ENCODE measurements at places on chromosomes 11 and 22.

DNA sequence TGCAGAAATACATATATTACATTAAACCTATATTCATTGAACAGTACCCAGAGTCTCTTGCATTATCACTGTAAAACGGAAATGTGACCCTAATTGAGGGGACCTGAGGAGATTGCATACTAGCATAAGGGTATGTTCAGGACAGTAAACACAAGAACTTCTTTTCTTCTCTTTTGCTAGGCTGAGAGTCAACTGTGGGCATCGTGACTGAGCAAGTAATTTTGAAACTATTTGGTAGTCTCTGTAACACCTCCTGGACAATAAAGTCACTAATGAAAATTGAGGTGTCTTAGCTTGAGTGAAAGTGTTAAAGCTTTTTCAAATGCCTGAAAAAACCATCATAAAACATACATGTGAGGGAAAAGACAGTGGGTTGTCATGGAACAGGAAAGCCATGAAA, 90.9 kb downstream of the PDHX start:
- no peak for DNase-seq

GRCh38 chr11:41431784-41432183, 27.7 kb downstream of the LRRC4C start:
- no peak for DNase-seq

GRCh38 chr22:42134100-42135020, 3.8 kb upstream of the CYP2D6 start:
- DNase-seq, result no peak

GRCh38 chr11:1881442-1882264, 10.0 kb downstream of the PRR33 start:
- DNase-seq, result no peak

DNA sequence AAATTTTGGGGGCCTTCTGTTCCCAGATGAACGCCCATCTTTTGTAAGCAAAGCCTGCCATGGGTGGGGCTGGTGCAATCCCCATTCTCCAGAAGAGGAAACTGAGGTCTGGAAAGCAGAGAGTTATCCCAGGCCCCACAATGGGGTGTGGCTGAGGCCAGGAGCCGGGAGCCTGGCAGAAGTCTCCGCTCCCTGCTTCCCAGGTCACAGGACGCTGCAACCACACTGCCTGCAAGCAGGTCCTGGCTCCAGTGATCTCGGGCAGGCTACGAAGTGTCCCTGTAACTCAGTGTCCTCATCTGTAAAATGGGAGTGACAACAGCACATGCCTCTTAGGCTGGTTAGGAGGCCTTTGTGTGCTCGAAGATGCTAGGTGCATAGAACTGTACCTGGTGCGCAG, 1.7 kb downstream of the PLCB3 start:
- no peak for DNase-seq

- DNase-seq, result no peak
These were observed 541.1 kb downstream of the ETS1 start for GRCh38 chr11:128046213-128046612.

DNA sequence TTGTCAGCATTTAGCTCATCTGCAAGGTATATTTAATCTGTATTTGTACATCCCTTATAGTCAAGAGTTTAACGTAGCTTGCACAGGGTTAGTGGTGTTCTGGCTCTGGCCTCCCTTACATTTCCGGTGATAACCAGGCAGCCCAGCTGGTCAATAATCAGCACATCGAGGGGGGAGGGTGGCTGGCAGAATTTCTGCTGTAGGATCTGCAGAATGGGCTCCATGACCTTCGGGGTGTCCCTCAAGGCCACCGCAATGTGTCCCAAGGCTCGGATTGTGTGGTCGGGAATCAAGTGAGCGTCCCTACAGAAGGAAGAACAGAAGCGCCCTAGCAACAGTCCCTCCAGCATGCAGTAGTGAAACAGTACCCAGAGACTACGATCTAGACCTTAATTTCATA, 25.1 kb downstream of the SERPIND1 start:
- DNase-seq, result no peak

GRCh38 chr11:61491736-61492395, 16.7 kb upstream of the LRRC10B start:
- DNase-seq, result no peak

GRCh38 chr11:7485186-7486097, at the start of gene OLFML1:
TSS of gene OLFML1 (plus strand) at chr11:7485506. CDS start at chr11:7485876, 370 bp downstream.
- peak; percentile 51 for DNase-seq

DNA sequence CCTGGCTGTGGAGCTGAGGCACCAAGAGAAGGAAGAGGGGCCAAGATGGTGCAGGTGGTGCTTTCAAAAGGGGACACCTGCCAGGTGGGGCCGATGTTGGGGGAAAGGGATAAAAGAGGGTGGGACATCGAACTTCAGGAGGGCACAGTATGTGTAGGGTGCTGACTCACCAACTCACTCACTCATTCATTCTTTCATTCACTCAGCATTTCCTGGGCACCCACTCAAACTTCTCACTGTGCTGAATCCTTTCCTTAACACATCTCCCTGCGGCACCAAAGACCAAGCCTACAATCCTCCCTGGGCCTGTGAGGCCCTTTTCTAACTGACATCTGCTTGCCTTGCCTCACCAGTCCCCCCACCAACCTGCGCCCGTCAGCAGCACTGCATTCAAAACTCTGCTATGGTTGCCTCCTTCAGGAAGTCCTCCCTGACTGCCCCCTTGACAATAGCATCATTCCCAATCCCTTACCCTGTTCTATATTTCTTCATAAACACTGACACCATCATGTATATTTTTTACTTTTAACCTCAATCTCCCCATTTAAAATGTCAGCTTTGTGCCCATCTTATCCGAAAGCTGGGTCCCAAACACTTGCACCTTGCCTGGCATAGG, 246.6 kb downstream of the MN1 start:
- DNase-seq, result no peak

DNA sequence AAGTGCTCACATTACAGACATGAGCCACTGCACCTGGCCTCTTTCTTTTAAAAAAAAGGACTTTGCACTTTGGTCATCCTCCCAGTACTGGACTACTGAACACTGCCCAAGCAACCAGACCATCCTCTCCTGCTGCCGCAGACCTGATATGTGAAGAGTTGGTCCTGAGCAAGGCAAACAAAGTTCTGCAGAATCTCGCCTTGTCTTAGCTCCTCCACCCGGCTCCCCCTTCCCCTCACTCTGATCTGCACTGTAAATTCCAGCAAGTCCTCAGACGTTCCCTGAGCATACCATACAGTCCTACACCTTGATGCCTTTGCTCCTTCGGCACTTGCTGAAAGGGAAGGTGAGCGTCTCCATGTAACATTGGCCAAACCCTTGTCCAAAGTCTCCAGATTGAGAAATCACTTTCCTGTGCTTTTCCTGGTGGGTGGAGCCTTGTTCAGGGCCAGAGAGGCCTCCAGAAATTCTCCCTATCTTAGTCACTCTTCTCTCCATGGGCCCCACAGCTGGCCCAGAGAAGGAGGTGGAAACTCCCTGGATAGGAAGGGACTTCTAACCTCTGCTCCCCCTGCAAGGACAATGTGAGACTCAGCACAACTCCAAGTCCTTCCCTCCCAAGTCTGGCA, 47.0 kb upstream of the TIMP3 start:
- peak; percentile 20 for DNase-seq

- no peak for DNase-seq
These were observed 620.4 kb downstream of the BRD1 start for GRCh38 chr22:49207008-49208003.

DNA sequence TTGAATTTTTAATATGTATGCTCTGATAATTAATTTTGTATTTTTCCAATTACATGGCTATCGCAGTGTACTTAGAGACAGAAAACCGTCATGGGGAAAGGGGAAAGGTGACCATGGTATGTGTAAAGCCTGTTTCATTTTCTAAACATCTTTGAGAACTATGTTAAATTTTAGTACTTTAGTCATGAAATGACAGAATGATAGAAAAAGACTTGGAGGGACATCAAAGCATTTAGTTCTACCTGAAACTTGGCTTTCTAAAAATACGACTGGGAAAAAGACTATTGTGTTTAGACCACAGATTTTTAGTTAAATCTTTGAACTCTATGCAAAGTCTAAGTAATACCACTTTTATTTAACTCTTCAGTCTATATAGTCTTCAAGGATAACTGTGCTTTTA, 54.1 kb downstream of the MAML2 start:
- DNase-seq, result no peak

GRCh38 chr11:106051103-106051502, 26.0 kb downstream of the KBTBD3 start:
- no peak for DNase-seq

GRCh38 chr22:40560551-40560950, 76.0 kb downstream of the MRTFA start:
- DNase-seq, result peak; percentile 59

DNA sequence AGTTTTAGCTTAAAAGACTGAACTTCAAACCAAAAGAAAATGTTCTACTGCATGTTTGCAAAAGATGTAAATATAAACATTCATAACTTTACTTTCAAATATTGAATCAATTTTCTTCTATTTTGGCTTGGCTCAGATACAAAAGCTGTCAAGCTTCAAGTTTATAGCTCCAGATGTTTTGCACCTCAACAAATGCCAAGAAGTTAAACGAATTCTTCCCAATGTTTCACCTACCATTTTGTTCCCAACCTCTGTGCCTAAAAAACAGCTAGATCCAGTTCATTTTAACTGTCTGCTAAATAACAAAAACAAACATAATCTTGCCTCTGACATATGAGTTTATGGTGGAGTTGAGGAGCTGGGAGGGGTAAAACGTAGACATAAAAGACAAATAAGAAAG, 76.5 kb downstream of the RAB30 start:
- no peak for DNase-seq

- no peak for DNase-seq
These were observed 24.4 kb downstream of the NPTXR start for GRCh38 chr22:38819387-38819940.

GRCh38 chr11:61054513-61054912, 47.8 kb upstream of the CD5 start:
- DNase-seq, result no peak

DNA sequence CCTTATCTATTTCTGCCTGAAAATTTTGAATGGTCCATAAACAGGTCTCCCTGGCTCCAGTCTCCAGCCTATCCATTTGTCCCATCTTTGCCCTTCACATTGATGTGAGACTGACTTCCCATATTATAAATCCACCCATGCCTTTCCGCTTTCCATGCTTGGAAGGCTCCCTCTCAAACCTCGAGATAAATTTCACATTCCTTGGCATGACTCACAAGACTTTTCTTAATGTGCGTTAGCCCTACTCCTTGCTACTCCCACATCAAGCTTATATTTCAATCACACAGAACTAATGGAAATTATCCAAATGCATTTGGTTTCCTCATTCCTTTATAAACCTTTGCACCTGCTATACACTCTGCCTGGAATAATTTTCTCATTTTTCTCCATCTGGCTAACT, 163.7 kb upstream of the NTM start:
- no peak for DNase-seq

GRCh38 chr11:18498039-18498438, 28.7 kb downstream of the TSG101 start:
- no peak for DNase-seq

DNA sequence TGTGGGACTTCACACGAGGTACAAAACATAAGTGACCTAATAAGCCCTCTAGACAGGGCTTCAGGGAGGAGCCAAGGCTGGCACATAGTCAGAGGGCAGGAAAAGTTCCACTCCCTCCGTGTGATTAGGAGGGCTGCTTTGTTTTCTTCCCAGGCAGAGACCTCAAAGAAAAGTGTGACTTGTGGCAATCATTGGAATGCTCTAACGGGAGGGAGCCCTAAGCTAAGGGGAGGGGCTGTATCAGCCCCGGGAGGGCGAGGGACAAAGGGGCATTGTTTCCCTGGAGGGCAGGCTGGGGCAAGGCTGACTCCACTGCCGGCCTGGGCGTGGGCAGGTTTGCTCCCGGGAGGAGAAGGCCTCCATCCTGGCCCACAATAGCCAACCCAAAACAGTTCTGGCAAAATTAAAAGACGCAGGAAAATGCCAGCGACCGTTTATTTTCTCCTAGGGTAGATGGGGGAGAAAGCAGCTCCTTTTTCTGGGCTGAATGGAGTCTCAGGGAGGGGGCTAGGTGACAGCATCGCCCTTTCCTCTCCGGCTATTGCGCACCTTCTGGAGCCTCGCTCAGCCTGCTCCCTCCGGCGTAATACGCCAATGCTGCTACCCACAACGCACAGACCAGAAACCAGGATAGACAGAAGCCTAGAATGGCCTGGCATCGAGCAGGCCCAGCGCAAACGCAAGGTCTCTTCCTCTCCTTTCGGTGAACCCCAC, 60.2 kb downstream of the ENDOD1 start:
- no peak for DNase-seq
